WERI-Rb-1 (cell line): ENCODE measurements at places on chromosomes 5 and 9.

DNA sequence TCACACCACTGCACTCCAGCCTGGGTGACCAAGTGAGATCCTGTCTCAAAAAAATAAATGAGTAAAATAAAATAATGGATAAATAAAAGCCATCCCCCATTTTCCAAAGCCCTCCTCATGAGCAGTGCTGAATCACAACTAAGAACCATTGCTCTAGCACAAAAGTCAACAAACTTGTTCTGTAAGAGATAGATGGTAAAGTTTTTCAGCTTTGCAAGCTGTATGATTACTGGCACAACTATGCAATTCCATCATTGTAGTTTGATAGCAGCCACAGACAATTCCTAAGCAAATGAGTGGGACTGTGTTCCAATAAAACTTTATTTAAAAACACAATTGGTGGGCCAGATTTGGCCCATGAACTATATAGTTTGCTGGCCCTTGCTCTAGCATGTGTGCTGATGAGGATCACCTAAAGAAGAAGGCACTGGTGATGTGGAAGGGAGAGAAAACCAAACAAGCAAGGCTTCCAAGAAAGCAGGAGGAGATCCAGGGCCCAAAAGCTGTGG, 64.6 kb downstream of the NEURL1B start:
- DNase-seq = no peak

DNA sequence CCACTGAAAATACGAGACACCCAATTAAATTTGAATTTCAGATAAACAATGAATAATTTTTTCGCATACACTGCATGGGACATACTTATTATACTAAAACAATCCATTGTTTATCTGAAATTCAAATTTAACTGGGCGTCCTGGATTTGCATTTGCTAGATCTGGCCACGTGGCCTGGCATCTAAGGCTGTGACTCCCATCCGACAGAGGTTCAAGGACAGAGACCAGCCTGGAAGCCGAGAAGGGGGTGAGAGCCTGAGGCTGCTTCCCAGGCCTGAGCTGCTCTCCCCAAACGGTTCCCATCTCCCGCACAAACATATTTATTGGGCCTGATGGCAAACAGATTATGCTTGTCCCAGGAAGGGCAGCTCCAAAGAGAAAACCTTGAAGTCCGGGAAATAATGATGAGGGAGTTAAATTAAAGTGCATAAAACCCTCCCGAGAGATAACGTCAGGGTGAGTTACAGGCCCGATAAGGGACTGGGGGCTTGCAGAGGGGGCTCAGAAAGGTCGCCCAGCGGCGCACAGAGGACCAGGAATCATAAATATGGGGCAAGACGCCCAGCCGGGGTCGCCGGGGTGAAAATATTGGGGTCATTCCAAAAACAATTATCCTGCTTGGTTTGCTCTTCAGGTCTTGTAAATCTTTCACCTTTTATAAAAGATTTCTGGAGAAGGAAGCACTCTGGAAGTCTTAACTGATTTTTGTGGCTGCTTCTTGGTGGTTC, 163.7 kb downstream of the GAPVD1 start:
- DNase-seq = no peak

DNA sequence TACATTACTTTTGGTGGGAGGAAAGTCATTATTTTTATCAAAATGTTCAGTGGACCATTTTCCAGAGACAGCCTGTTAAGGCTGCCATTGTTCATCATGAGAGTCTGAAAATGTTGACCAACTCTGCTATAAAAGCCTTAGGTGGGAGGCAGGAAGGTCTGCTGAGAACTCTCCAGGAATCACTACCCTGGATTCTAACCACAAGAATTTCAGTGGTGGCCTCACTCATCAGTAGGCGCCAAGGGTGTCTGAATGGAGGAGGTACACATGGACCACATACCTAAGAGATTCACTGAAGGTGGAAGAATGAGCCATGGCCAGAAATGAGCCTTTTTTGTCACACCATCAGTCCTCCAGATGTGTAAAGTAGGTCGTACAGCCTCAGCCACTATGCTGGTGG, 21.0 kb upstream of the TLX3 start:
- no peak for DNase-seq

- peak; percentile 59 for DNase-seq
Observed at GRCh38 chr5:140345919-140346347, 470 bp downstream of the HBEGF start.

DNA sequence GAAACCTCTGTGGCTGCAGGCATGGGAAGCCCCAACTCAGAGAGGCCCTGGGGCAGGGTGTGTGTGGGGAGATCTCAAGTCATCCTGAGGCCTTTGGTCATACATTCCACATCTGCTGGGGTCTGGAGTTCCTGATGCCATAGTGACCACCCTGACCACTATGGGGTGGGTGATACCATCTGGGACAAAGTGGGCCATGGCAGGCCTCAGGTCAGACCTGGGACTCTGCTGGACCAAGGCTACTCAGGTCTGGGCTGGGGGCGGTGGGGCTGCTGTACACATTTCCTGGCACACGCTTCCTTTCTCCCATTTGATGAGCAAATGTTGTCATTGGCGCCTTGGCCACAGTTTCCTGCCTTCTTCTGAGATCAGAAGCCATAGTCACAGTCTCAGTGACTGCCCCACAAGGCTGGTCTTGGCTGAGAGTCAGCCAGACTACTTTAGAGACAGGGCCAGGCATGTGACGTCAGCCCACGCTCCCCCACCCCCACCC, 15.1 kb upstream of the ACSL6 start:
- DNase-seq = no peak

GRCh38 chr9:99464568-99464967, 242.5 kb downstream of the SEC61B start:
- DNase-seq = no peak

DNA sequence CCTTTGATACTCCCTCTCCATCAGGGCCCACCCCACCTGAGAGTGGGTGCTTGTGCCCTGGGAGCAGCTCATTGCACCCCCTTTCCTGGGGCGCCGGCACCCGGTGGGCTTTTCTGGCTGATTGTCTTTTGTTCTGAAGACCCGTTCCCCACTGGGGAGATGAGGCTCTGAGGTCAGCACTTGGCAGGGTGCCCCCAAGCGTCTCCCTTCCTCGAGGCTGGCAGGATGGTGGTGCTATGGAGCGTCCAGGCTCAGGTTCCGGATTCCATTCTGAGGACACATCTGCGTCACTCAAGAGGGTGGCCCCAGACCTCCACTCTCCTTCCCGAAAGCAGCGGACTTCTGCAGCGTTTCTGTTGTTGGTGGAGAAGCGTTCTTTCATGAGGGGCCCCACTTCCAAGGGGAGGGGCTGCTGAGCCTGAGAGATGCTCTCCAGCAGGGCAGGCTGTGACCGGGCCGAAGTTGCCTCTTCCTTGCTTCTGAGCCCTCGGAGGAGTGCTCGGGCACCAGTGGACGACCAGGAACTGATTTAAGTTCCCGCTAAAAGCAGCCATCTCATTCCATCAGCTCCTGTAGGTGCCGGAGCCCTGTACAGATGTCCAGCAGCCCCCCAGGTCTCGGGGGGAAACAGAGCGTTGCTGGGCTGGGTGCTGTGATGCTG, 42.2 kb downstream of the COL5A1 start:
- no peak for DNase-seq
